ENCODE measurements at places on chromosomes 5 and 9. TPM values are rescaled to one million over a fixed set of nuclear protein-coding genes. Genes with fewer than 3 reads are reported as not detected.

MCC gene
- 29.4 TPM for total RNA-seq

CBY3 gene
- not detected for total RNA-seq

OBP2B gene
- not detected for total RNA-seq

ZNF618 gene
- 2.0 TPM for total RNA-seq

FCHSD1 gene
- total RNA-seq: 2.6 TPM

PCDHGA12 gene
- 4.9 TPM for total RNA-seq

PRSS3 gene
- total RNA-seq: not detected

ELOVL7 gene
- 0.73 TPM for total RNA-seq

UNC13B gene
- total RNA-seq: 20.9 TPM

C1QTNF3 gene
- total RNA-seq: 0.70 TPM

DEPDC1B gene
- 0.27 TPM for total RNA-seq

MTREX gene
- total RNA-seq: 65.6 TPM

SUSD3 gene
- total RNA-seq: 0.56 TPM

PLEKHG4B gene
- total RNA-seq: not detected

PDCD1LG2 gene
- 2.4 TPM for total RNA-seq

TPRN gene
- 19.0 TPM for total RNA-seq

LMBRD2 gene
- total RNA-seq: 9.5 TPM

GGTA1 gene
- 31.3 TPM for total RNA-seq

SH3GL2 gene
- total RNA-seq: not detected

HEMGN gene
- total RNA-seq: not detected

PTGES gene
- total RNA-seq: 4.5 TPM

CNTFR gene
- 7.8 TPM for total RNA-seq

ADAMTS13 gene
- total RNA-seq: 2.8 TPM

GDA gene
- 2.9 TPM for total RNA-seq

SLC46A2 gene
- total RNA-seq: not detected

OTP gene
- not detected for total RNA-seq

FGF1 gene
- 42.7 TPM for total RNA-seq

PCDHGB1 gene
- 7.8 TPM for total RNA-seq

FAM163B gene
- total RNA-seq: not detected

RALGPS1 gene
- total RNA-seq: 17.7 TPM

ARPC5L gene
- 37.8 TPM for total RNA-seq

C9 gene
- total RNA-seq: not detected

SYK gene
- total RNA-seq: 6.5 TPM

SEMA5A gene
- total RNA-seq: 27.1 TPM

PCDHGA10 gene
- 5.4 TPM for total RNA-seq

RNF180 gene
- 12.4 TPM for total RNA-seq

PROB1 gene
- 50.3 TPM for total RNA-seq

DMGDH gene
- 2.2 TPM for total RNA-seq

DRD1 gene
- total RNA-seq: not detected

RAD1 gene
- total RNA-seq: 21.5 TPM

CAMK4 gene
- 0.16 TPM for total RNA-seq

PCDHGA2 gene
- 6.5 TPM for total RNA-seq

MSX2 gene
- 1.2 TPM for total RNA-seq

PCDHB13 gene
- total RNA-seq: 2.8 TPM

CYLC2 gene
- total RNA-seq: not detected
